ENCODE measurements at places on chromosomes 12 and 14. TPM values are rescaled to one million over a fixed set of nuclear protein-coding genes. Genes with fewer than 3 reads are reported as not detected.

- no peaks in the 10 kb centered on the region for H3K36me3 ChIP-seq
- no peak overlapping the region for H3K4me3 ChIP-seq
- H3K27ac ChIP-seq = no peak overlapping the region
- H3K4me1 ChIP-seq = no peaks in the 10 kb centered on the region
- no peaks in the 10 kb centered on the region for H3K27me3 ChIP-seq
Measured at GRCh38 chr12:89882050-89882449, 173.4 kb upstream of the ATP2B1 start.

- no peak overlapping the region for H3K27ac ChIP-seq
- H3K36me3 ChIP-seq = no peaks in the 10 kb centered on the region
- peak; percentile 24 for DNase-seq
- no peak overlapping the region for H3K4me3 ChIP-seq
- H3K4me1 ChIP-seq = no peaks in the 10 kb centered on the region
Measured at GRCh38 chr12:54723379-54724256, 75.5 kb upstream of the DCD start.

GRCh38 chr12:128807161-128807724 is 16.5 kb downstream of the SLC15A4 start:
- no peak overlapping the region for H3K27ac ChIP-seq
- no peak overlapping the region for H3K4me3 ChIP-seq

GRCh38 chr12:101793401-101793800 is 37.4 kb downstream of the GNPTAB start:
- no peak overlapping the region for H3K4me3 ChIP-seq
- DNase-seq = peak; percentile 20
- no peaks in the 10 kb centered on the region for H3K27me3 ChIP-seq
- no peaks in the 10 kb centered on the region for H3K36me3 ChIP-seq
- H3K27ac ChIP-seq = no peak overlapping the region

DNA sequence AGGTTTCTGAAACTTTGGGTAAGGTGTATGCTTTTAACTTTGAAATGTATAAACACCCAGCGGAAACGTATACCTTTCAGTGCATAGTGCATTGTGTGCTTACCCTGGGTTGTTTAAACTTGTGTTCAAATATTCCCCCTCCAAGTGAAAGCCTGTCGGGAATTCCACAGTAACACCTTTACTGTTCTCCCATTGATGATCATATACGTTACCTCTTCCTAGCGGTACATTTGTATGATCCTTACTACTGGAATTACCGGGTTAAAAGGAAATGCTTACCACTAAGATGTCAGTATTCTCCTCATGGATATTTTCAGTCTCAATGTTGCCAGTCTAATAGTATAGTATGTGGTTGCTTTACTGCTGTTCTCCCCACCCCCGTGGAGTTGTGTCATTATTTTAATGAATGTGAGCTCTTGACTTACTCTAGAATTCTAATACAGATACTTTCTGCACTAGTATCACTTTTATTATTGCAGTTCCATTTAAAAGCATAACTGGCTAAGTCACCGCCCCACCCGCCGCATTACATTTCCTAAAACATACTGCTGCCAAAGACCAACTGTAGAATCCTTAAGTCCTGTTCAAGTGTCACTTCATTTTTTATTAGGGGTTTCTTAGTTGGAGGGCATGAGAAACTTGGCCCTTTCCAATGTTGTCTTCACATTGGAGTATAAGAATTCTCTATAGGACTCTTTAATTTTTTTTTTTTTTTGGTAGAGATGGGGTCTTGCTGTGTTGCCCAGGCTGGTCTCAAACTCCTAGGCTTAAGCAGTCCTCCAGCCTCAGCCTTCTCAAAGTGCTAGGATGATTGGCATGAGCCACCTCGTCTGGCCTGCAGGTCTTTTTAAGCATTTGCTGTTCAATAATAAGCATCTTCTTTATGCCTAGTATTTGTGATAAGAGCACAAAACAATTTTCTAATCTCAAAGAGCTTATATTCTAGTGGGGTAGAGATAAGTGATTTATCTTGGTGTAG is 24.9 kb downstream of the NUDT4 start:
- no peaks in the 10 kb centered on the region for H3K27me3 ChIP-seq
- DNase-seq = no peak
- no peak overlapping the region for H3K4me3 ChIP-seq
- H3K4me1 ChIP-seq = no peaks in the 10 kb centered on the region
- no peak overlapping the region for H3K27ac ChIP-seq

DNA sequence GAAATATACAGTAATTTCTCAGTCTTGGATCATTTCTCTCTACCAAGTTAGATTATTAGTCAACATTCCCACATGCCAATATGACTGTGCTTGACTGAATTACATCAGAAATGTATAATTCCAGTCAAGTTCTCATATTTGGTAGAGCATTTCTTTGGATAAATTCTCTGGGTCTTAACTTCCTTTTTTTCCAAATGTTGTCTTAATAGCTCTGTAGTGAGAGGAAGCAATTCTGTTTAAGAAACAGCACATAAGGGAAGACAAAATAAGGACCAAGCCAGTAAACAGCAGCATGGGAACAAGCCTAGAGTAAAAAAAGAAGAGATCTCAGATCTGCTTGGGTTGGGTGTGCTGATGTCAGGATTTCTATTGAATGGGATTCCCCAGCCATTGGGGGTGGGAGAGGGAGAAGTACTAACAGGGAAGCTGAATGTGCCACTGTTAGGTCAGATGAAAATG is 14.2 kb upstream of the DYRK2 start:
- H3K4me3 ChIP-seq = no peak overlapping the region
- no peak overlapping the region for H3K27ac ChIP-seq
- no peak for DNase-seq
- H3K36me3 ChIP-seq = no peaks in the 10 kb centered on the region
- peaks cover 9% of the 10 kb centered on the region for H3K27me3 ChIP-seq

Gene KRT6C
- not detected for total RNA-seq

Gene ADCY4
- total RNA-seq = 87.0 TPM

Measured in endothelial cell of umbilical vein (primary cell).